ENCODE measurements at places on chromosomes 7 and 10. TPM values are rescaled to one million over a fixed set of nuclear protein-coding genes. Genes with fewer than 3 reads are reported as not detected.

Gene TEX47
- 0.21 TPM for total RNA-seq

Gene C7orf33
- total RNA-seq, result not detected

Gene CYP2C18
- not detected for total RNA-seq

Gene ANKRD7
- 0.93 TPM for total RNA-seq

Gene PNLIPRP3
- not detected for total RNA-seq

Gene IDI2
- total RNA-seq, result not detected

Gene DOCK4
- total RNA-seq, result 26.4 TPM

Gene GJC3
- total RNA-seq, result 0.19 TPM

Gene GRM8
- 2.0 TPM for total RNA-seq

Gene GDF2
- total RNA-seq, result not detected

Gene TMEM213
- total RNA-seq, result 0.13 TPM

Gene CTNNA3
- total RNA-seq, result 0.28 TPM

Gene PARP12
- total RNA-seq, result 0.63 TPM

Gene PLAC9
- 22.4 TPM for total RNA-seq

Gene CLDN3
- total RNA-seq, result 3.2 TPM

Gene ADO
- 28.2 TPM for total RNA-seq

Gene TAS2R16
- total RNA-seq, result not detected

Gene CALN1
- 0.32 TPM for total RNA-seq

Gene LIPN
- not detected for total RNA-seq

Gene PGAM2
- total RNA-seq, result not detected

Gene CARD11
- not detected for total RNA-seq

Gene PNLIPRP1
- not detected for total RNA-seq

Gene DLG5
- total RNA-seq, result 23.5 TPM

Gene GARIN1A
- total RNA-seq, result 0.41 TPM

Gene DDX50
- total RNA-seq, result 37.5 TPM

Gene NPY4R
- total RNA-seq, result 0.14 TPM

Gene OPN1SW
- total RNA-seq, result 0.49 TPM

Gene HIF1AN
- 10.4 TPM for total RNA-seq

Gene HOXA4
- 18.9 TPM for total RNA-seq

Gene ATG9B
- total RNA-seq, result 5.8 TPM

Gene NRG3
- total RNA-seq, result not detected

Gene TSPAN33
- 5.3 TPM for total RNA-seq
